Vagina (tissue), 2 donors: ENCODE measurements at places on chromosomes 7 and 10. TPM values are rescaled to one million over a fixed set of nuclear protein-coding genes. Genes with fewer than 3 reads are reported as not detected.

Gene CPEB3
- total RNA-seq: 8.8 TPM

DNA sequence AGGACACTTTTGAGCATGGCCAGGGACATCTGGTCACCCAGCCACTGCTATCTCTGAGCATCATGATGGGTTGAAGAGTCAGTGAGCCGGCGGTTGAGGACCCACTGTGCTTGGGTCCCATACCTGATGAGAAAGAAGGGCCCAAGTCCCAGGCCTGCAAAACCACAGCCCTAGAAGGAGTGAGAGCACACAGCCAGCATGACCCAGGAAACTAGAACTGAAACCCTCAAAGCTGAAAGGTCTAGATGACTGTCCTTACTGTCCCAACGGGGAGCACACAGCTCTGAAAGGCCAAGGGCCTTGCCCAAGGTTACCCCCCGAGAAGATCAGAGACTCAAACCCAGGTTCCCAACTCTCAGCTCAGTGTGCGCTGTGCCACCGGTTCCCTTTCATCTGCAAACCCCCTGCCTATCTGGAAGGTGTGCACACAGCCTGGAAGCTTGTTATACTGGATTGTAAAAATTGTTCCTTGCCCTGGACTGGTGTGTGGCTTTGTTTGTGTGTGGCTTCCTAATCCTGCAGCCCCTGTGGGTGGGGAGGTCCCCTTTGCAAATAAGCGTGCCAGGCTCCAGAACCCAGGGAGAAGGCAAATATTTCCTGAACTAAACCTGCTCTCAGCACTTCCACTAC lies 22.6 kb upstream of the PSAP start:
- DNase-seq: no peak

GRCh38 chr10:34033078-34033477 lies 698.6 kb upstream of the NRP1 start:
- no peak for DNase-seq

- DNase-seq: peak; percentile 60
Observed at GRCh38 chr7:2802504-2803341, 41.4 kb downstream of the GNA12 start.

GRCh38 chr10:124703778-124704427 lies 40.3 kb downstream of the FAM53B start:
- DNase-seq: no peak

Gene SMKR1
- total RNA-seq: not detected

DNA sequence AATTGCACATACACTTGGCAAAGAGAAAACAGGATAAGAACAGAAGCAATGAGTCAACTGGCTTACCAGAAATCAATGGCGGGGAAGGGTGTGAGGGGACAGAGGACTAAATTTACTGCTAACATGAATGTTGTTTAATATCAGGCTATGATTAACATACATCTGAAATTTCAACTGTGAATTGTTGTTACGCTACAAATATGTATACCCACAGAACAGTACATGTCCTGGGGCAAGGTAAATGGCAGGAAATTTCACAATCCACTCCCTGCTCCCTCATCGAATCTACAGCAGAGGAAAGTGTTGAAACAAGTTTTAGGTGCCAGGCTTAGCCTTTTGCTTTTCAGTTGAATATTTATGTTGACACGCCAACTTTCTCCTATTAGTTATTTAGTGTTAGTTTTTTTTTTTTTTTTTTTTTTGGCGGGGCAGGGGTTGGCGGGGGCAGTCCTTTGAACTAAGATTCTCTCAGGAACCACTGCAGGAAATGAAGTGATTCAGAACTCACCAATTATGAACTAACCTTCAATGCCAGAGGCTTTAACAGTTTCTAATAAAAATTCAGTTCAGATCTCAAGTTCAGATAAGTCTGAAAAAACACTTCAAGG lies 99.0 kb downstream of the UBE2H start:
- DNase-seq: no peak

DNA sequence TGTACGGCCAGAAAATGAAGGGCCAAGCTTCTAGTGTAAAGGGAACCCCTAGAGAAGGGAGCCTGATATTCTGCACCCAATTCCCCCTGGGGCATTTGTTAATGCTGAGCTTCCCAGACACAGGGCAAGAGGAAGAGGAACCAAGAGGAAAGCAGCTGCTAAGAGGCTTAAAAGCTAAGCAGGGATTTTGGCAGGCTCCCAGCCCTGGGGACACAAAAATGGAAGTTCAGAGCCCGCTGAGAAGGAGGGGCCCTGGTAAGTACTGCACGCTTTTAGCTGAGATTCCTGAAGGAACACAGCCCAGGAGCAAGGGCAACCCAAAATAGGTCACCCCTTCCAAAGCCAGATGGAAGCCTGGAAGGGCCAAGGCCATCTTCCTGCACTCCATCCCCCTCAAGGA lies 387.3 kb upstream of the MGMT start:
- DNase-seq: no peak

Gene HOGA1
- total RNA-seq: 0.98 TPM

DNA sequence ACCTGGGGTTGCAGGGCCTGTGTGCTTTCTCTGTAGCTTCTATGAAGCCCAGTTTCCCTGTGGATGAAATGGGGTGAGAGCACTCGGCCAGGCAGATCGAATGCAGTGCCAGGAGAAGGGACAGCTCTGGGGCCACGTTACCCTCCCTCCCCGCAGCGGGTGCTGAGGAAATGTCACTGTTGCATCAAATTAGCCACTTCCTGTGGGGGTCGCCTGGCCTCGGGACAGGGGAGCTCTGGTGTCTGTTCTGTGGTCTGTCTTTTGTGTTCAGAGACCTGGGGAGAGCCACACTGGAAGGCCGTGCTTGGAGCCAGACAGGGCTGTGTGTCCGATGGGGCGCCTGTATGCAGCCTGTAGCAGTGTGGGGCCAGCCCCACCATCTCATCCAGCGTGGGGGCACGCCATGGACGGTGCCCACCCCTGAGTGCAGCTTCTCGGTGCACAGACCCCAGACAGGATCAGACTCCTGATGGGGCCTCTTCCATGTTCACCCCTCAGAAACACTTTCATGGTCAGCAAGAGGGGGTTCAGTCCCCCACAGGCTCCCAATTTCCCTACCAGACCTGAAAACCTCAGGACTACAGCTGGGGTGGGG lies 13.6 kb downstream of the TTYH3 start:
- DNase-seq: no peak

DNA sequence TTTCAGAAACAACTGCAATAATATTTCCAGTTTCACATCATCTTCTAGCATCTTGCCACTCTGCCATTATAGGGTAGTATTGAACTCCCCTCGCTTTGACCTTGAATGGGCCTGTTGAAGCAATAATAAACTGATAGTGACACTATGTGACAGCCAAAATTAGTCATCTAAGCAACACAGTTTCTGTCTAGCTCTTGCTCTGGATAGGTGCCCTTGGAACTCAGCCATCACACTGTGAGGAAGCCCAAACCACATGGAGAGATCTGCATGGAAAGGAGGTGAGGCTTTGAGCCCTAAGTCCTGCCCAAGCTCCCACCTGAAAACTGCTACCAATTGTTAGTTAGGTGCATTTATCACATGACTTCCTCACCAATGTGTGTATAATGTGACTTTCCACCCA lies 18.1 kb upstream of the KCND2 start:
- no peak for DNase-seq

- no peak for DNase-seq
Observed at GRCh38 chr7:124263232-124263827, 230.5 kb upstream of the TMEM229A start.

- DNase-seq: no peak
Observed at GRCh38 chr10:95628786-95629185, 27.7 kb downstream of the ALDH18A1 start.

- DNase-seq: no peak
Observed at GRCh38 chr10:81019029-81019890, 481.6 kb downstream of the SH2D4B start.
